ENCODE measurements at places on chromosomes 2 and 18.

DNA sequence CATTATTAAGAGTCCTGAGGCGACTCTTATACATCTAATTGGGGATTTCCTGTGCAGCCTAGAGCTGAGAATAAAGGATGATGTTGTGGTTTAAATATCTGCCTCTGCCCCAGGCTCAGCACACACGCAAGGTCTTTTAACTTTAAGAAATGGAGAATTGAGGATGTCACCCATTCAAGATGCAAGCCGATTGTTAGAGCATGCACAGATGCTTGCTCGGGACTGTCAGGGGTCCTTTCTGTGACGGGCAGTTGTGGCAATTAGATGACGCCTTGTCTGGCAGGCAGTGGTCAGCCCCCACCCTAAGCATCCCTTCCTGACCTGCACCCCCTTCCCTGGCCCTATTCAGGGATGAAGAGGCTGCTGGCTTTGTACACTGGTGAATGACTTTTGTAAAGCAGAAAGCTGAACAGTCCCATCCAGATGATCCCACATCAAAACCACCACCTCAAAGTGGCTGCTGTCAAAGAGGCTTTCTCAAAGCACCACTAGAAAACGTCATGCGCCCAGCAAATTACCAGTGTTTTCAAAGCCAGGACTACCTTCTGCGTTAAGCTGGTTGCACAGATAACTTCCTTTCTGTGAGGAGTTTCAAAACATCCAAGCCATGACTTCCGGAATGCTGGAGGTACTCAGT, 23.7 kb downstream of the FAM178B start:
- DNase-seq = peak; percentile 95

- DNase-seq = no peak
Observed at GRCh38 chr2:48844417-48845155, 89.1 kb upstream of the LHCGR start.

DNA sequence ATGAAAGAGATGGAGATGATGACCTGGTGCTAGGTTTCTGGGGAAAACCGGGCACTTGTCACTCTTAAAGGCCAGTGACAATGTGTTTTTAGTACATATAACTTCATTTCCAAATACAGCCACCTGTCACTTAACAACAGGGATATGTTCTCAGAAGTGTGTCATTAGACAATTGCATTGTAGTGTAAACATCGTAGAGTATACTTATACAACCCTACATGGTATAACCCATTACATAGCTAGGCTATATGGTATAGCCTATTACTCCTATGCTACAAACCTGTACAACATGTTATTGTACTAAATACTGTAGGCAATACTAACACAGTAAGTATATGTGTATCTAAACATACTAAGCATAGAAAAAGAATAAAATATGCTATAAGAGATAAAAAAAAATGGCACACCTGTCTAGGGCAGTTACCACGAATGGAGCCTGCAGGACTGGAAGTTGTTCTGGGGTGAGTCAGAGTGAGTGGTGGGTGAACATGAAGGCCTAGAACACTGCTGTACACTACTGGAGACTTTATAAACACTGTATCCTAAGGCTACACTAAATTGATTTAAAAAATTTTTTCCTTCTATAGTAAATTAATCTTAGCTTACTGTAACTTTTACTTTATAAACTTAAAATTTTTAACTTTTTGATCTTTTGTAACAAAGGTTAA, 123.2 kb downstream of the THADA start:
- DNase-seq = no peak

GRCh38 chr2:67872481-67872880, 190.3 kb downstream of the C1D start:
- DNase-seq = no peak

GRCh38 chr18:25230658-25231326, 121.2 kb downstream of the ZNF521 start:
- no peak for DNase-seq

GRCh38 chr2:67046591-67046990, 350.5 kb upstream of the ETAA1 start:
- DNase-seq = no peak

GRCh38 chr18:44117821-44118220, 562.9 kb upstream of the SETBP1 start:
- DNase-seq = no peak

GRCh38 chr2:170553748-170554147, 161.4 kb upstream of the SP5 start:
- no peak for DNase-seq

DNA sequence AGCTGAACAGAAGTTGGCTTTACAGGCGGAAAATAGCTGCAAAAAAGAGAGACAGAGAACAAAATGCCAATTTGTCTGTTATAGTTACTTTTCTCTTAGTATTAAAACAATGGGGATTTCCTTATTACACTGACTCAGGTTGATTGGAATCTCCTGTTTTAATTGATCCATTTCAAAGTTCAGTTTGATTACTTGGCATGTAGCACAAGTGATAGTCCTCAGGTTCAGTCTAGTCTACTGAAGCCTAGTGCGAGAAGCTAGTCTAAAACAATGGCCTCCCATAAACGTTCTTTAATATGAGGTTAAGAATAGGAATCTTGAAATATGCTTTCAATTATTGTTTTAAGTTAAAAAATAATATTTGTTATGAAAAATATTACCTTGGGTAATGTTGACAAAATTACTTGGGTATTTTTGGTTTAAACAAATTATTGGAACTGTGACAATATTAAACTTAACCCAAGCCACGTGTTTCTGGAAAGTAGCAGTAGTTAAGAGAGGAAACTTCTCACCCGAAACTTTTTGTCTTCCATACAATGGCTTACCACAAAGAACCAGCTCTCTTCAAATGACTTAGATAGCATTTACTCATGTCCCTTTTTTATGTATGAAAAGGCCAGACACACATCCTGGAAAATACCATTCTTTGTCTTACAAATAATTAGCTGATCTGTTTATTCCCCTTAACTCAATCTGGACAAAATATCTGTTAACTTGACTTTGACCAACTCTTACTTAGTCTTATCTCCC, 1326.2 kb upstream of the TMEFF2 start:
- DNase-seq = no peak

DNA sequence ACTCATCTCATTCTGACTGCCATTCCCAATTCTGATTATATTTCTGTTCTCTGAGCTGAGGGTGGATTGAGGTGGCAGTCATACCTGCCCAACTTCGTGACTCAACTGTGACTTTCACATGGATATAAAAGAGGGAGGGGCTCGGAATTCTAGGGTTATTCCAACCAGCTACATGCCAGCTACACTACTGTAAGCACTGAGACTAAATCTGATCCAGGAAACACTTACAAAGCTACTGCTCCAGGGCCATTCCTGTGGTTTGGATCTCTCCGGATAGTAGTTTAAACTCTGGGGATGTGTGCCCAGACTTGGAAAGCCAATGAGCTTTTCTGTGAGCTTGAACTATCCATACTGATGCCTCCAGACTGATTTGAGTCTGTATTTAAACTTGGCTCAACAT, 7.9 kb downstream of the MAP2 start:
- DNase-seq = no peak

DNA sequence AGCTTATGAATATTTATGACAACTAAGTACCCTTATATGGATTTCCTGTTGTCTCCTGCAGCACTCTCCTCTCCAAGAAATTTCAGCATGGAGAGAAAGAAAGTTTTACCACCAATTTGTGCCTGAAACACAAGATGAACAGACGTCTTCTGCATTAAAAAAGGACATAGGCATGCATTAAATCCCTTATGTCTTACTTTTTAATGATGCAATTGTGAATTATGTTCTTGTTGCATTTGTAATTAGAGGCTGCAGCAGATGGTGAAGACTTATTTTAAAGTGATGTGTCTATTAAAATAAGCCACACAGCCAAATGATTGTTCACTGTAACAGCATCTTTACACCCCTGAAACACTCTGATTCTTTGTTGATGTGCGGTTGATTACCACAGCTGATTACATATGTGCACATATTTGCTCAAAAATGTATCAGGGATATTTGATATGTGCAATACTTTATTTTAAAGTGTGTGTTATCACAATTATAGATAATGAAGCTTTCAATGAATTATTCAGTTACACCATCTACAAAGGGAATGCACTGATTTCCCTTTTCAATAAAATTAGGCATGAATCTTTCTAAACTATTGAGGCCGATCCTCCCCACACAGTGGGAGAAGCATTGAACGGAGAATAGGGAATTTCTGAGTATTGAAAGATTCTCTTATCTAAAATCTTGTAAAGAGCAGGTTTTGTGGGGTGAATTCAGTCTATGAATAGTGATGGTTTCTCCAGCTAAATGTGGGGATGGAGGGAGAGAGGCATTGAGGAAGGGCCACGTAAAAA, 585.1 kb downstream of the SLC4A3 start:
- no peak for DNase-seq

- peak; percentile 55 for DNase-seq
Observed at GRCh38 chr2:134127496-134127895, 126.4 kb upstream of the MGAT5 start.

GRCh38 chr2:45726188-45726587, 74.7 kb downstream of the PRKCE start:
- no peak for DNase-seq

DNA sequence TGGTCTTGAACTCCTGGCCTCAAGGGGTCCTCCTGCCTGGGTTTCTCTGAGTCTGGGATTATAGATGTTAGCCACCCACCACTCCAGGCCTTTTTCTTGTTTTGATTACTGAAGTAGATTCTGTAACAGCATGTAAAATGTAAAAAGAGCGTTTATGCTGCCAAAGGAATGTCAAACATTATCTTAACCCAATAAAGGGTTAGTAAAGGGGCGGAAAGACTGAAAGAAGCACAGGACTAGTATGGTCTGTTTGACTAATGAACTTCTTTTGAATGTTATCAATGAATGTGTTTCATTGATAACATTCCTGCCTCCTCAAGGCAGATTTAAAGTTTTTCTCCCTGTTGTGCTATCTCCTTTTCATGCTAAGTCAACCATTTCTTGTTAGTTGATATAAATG, 29.4 kb downstream of the GPD2 start:
- DNase-seq = no peak

DNA sequence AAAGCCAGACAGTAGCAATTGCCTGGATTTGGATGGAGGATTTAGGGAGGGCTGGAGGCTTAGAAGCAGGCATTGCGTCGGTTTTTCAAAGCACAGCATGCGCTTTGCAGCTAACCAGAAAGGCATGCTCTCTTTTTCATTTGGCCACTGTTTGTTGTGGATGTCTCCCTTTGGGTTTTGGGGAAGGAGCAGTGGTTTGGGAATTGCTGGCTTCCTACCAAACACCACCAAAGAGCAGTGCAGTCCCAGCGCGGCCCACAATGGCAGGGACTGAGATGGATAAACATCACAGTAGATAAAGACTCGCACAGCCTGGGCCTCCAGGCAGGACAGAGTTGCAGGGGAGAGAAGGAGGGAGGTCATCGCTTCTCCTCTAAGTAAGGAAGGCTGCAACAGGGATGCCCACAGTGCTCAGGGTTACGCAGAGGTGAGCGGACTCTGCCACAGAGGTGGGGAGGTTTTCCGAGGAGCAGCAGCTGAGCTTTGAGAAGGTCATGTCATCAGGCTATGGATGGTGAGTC, 148.5 kb downstream of the MYT1L start:
- DNase-seq = no peak

DNA sequence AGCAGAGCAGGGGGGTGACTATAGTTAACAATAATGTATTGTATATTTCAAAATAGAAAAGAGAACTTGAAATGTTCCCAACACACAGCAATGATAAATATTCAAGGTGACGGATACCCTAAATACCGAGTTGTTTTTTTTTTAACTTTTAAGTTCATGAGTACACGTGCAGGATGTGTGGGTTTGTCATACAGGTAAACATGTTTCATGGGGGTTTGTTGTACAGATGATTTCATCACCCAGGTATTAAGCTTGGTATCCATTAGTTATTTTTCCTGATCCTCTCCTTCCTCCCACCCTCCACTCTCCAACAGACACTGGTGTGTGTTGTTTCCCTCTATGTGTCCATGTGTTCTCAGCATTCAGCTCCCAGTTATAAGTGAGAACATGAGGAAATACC, 164.5 kb upstream of the DNMT3A start:
- DNase-seq = no peak

DNA sequence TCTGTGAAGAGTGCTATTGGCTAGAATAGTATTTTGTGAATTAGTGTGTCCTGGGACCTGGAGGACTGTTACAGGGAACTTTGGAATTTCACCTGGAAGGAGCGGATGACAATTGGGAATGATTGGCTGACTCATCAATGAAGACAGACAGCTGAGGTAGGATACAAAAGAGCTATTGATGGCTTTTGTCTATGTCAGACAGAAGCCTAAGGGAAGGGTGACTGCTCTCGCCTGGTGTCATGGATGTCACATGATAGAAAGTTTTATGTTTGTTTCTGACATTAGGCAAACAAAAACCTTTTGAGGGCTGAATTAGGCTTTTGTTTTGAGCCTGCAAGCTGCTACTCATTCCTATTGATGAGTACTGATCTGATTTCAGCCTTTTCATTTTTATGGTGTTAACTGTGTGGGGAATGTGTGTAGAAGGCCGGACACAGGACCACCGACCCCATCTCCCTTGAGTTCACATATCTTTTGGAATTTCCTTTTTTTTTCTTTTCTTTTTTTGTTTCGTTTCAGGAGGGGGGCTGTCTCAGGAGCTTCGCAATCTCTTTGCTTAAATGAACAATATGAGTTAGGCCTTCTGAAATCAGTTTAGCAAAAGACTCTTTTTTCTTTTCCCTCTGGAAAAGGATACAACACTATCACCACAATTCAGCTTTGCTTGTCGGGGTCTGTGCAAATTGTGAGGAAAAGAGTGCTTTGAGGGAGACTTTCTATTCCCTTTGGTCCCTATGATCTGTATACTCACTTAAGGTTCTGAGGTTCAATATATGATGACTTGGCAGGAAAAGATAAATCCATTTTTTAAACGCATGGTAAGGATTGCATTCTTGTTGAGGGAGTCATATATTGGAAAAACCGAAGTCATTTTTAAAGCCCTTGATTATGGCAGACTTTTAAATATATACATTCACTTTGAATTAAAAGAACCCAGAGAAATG, 207.9 kb upstream of the FIGN start:
- no peak for DNase-seq

DNA sequence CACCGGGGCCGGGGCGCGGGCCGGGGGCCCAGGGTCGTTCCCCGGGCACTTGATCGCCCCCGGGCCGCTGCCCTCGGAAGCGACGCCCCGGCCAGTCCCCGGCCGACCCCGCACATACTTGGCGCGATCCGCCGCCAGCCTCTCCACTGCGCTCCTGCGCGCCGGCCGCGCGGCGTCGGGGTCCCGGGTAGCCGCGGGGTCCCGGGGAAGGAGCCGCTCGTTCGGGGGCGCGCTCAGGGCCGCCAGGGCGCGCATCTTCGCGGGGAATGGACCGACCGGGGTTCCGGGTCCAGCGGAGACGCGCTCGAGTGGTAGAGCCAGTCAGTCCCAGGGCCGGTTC, 204 bp downstream of the FAM110C start:
- no peak for DNase-seq

- DNase-seq = no peak
Observed at GRCh38 chr2:102291319-102292075, 19.9 kb upstream of the IL1RL1 start.

- DNase-seq = no peak
Observed at GRCh38 chr2:96727431-96727830, 12.4 kb downstream of the LMAN2L start.

Data from activated naive CD4-positive, alpha-beta T cell treated with anti-CD3 and anti-CD28 coated beads, Interleukin-2, amount 10 ng/mL, durations not matched to agents 7 days and 5 days (primary cell).